ENCODE measurements at places on chromosomes 5 and 9.

- no peak for DNase-seq
These were observed 53.4 kb downstream of the CDK5RAP2 start for GRCh38 chr9:120526534-120526933.

GRCh38 chr9:105355781-105356180 is 92.1 kb upstream of the FSD1L start:
- no peak for DNase-seq

- DNase-seq: no peak
These were observed 674 bp downstream of the C5orf15 start for GRCh38 chr5:133967698-133968203.

- no peak for DNase-seq
These were observed 1.5 kb downstream of the COL27A1 start for GRCh38 chr9:114156657-114157421.

- no peak for DNase-seq
These were observed 585.9 kb downstream of the TLR4 start for GRCh38 chr9:118290116-118290515.

- DNase-seq: peak; percentile 42
These were observed 9.1 kb downstream of the PTCH1 start for GRCh38 chr9:95507464-95508241.

- no peak for DNase-seq
These were observed 3.9 kb downstream of the TYRP1 start for GRCh38 chr9:12696931-12697622.

DNA sequence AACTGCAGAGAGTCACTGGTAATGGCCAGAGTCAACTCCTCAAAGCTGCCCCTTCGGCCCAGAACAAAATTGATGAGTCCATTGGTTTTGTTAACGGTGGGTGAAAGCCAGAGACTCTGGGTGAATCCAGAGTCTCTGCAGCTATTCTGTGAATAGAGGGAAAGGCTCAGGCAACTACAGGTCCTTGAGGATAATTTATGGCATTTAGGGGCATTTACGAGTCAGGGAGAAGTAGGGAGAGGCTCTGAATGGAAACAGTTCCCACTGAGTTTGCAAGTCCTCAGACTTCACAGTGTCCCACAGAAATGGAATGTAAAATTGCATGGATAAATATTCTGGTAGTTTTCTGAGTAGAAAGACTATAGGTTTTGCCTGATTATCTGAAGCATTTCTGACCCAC is 257.8 kb downstream of the SEC61B start:
- DNase-seq: no peak

DNA sequence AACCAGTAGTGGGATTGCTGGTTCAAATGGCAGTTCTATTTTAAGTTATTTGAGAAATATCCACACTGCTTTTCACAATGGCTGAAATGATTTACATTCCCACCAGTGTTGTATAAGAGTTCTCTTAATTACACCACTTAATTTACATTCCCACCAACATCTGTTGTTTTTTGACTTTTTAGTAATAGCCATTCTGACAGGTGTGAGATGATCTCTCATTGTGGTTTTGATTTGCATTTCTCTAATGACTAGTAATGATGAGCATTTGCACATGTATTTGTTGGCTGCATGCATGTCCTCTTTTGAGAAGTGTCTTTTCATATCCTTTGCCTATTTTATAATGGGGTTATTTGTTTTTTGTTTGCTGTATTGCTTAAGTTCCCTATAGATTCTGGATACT is 688.3 kb downstream of the PRR16 start:
- no peak for DNase-seq

GRCh38 chr5:72456391-72457074 is 50.7 kb downstream of the ZNF366 start:
- DNase-seq: no peak

- no peak for DNase-seq
These were observed 34.5 kb upstream of the TYRP1 start for GRCh38 chr9:12658531-12659209.

DNA sequence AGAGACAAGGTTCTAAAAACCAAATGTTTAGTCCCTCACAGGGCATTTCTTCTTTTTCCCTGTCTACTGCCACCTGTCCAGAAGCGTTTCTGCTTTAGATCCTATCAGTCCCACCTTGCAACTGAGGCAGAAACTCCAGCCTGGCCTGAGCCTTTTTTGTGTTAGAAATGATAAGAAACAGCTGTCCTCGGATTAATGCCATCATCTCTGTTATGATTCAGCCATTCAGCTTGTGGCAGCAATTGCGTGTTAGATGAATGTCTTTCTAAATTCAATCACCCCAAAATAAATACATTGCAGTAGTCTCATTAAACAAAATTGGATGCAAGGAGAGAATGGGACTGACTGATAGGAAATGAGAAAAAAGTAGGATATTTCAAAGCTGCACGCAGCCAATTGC is 28.3 kb upstream of the FRMPD1 start:
- no peak for DNase-seq

DNA sequence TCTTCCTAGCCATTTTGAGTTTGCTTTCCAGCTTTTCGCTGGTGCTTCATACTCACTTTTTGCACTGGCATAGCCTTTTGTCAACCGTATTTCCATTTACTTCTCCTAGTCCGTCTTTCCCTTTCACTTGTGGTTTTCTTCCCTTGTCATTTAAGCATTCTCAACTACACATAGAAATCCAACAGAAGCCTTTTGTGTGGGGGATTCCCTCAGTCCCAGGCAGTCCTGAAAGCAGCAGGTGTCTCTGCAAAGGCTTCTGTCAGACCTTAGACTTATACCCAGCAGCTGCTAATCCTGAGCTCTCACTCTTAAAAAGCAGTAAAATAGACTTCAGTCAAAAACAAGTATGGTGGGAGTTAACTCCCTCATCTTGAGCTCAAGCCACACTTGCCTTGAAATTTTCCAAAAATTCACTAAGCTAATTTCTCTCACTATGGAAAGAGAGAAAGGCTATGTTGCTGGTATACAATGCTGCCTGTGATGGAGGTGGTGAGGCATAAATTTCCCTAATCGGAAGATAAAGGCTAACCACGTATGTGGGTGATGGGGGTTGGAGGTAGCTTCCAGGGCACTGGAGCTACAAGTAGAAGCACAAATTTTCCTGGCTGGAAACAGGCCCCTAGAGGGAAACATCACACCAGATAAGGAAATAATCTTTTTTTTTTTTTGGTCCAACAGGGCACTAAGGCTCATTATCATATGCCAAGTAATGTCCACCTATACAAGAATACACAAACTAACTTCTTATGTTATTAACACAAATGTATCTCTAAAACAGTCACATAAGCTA is 34.8 kb upstream of the IFNK start:
- DNase-seq: no peak

DNA sequence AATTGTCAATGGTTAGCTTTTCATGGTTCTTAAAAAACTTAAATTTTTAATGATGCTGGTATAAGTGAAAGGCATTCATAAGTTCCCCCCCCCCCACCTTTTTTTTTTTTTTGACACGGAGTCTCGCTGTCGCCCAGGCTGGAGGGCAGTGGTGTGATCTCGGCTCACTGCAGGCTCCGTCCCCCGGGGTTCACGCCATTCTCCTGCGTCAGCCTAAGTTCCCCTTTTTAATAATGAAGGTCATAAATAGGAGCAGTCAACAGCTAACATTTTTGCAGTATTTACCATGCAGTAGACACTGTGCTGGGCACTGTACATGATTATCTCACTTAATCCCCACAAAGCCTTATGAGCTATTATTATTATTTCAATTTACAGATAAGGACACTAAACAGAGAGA is 556.3 kb downstream of the PDE4D start:
- no peak for DNase-seq

DNA sequence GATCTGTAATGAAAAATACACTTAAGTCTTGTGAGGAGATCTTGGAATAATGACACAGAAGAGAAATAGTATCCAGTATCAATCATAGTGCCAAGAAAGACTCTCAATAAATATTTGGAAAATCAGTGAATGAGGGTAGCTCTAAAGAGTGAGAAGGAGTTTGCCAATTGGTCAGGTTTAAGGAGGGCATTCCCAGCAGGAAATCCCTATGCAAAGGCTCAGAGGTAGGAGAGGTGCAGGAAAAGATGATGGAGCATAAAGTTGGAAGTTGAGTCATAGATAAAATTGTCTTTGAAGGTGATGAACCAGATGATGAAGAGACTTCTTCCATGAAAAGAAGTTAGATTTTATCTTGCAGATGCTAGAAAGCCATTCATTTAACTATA is 27.8 kb downstream of the TNPO1 start:
- no peak for DNase-seq

GRCh38 chr9:71524516-71524915 is 243.8 kb downstream of the CEMIP2 start:
- DNase-seq: no peak

GRCh38 chr5:132207778-132208177 is 19.9 kb downstream of the P4HA2 start:
- no peak for DNase-seq

- no peak for DNase-seq
These were observed 171.2 kb downstream of the SLC12A2 start for GRCh38 chr5:128254789-128255188.

GRCh38 chr5:167947306-167947705 is 344.1 kb upstream of the WWC1 start:
- DNase-seq: no peak

DNA sequence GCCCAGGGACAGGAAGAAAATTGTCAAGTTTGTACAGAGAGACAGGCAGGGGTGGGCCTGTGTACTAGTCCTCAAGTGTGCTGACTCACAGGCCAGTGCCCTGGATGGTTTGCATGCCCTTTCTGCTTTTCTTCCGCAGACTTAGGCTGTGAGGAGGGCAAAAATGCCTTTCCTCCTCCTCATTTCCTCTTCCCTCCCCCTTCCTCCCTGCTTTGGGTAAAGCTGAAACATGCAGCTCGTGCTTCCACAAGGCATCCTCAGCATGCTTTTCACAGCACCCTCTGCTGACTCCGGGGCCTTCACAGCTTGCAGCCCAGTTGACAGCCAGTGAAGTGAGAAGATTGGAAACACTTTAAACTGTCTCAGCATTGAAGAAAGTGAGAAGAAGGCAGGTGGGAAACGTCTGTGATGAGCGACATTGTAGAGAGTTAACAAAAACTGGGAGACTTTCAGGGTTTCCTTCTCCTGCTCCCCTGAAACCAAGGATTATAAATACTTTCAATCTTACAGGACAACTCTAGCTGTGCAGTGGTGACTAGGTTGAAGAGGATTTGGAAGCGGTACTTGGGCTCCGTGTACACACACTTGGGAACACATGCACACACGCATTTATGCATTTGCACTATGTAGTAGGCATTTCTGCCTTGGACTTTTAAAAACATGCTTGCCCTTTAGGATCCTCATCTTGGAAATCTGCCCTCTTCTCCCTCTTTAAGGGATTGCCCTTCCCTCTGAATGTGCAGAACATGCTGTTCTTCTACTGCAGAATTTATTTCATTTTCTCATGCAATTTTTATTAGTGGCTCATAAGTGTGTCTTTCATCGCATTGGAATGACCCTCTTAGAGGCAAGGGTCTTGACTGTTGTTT is 138.8 kb downstream of the GRIA1 start:
- peak; percentile 81 for DNase-seq

DNA sequence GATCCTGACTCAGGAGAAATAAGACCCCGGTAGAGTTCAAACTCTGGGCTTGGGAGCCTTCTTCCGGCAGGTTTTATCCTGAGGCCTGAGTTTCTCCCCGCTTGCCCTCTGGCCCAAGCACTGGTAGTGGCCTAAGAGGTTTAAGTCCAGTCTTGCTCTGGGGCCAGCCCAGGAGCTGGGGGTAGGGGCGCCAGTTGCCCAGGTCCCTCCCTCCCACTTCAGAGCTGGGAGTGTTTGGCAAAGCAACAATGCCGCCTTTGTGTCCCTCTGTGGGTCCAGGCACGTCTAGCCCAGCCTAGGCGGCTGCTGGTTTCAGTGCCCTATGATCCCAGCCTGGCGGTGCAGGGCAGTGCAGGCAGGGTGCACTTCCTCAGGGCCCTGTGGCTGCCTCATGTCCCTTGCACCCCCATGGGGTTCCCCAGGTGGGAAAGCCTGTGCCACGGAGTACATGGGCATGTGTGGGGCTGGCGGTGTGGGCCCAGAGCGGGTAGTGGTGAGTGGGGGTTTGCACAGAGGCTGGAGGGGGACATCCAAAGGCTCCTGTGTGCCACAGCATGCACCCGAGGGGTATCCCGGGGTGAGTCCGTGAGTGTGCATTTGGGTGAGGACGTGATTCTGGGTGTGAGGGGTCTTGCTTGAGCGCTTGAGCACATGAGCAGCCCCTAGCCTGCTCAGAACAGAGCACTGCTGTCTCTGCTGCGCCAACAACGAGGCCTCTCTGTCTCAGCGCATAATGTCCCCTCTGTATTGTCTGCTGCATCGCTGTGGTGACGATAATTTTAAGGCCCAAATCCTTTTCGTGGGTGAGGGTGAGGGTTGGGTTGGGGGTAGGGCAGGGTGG is 61.7 kb upstream of the PSD2 start:
- no peak for DNase-seq

DNA sequence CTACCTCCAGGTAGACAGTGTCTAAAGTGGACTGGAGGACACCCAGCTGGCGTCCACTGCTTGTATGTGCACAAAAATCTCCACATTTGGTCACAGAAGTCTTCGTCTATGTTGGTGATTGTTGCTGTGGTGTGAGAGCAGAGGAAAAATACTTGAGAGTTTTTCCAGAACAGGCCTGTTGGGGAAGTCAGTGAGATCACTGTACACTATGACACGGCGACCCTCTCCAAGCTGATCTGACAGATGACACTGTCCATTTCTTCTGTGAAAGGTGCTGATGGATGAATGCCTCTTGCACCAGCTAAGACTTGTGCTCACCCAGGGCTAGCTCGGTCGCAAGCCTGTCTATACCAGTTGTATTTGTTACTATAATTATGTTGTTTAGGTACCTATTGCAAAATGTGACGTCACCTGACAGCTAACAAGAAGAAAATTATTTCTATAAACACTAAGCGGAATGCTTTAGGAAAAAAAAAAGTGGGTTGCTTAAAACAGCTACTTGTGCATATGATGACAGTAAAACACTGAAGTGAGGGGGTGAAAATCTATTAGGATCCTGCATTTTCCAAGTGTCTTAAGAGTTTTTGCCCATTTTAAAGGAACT is 142.3 kb downstream of the ROR2 start:
- DNase-seq: no peak

GRCh38 chr9:113590991-113591898 is 127.7 kb downstream of the RGS3 start:
- DNase-seq: no peak

DNA sequence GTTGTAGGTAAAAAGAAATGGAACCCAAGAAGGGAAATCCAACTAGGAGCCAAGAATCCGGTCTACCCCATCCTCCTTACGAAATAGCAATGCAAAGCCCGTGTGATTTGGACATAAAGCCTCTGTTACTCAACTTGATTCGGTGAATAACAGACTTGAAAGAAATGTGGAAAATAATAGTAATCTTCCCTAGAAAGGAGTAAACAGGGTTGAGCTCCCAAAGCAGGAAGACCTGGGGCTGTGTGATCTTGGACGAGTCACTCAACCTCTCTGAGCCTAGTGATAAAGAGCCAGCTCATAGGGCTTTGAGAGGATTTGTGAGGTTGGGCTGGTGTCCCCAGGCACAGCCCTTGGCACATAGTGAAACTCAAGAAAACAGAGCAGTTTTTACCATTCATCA is 42.7 kb upstream of the IL17B start:
- no peak for DNase-seq
